ENCODE measurements at places on chromosomes 16 and 17.

DNA sequence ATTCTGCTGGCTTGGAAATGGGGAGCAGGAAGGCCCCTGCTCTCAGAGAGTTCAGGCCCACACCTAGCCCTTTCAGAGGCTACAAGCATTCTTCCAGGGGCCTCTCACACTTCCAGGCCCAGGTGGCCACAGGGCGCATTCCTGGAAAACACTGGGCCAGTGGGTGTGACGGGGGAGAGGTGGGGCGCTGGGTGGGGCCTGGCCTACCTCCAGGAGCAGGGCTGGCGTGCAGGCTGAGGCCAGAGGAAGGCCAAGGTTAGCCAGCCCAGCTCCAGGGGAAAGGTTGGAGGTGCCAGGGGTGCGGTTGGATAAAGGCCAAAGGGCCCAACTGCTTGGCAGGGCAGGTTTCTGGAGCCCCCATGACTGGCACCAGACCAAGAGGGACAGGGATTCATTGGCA, 198.2 kb downstream of the MAF start:
- DNase-seq, result no peak

GRCh38 chr16:19400711-19401110, 17.0 kb upstream of the TMC5 start:
- DNase-seq, result no peak

- DNase-seq, result no peak
Observed at GRCh38 chr17:33245183-33245582, 47.9 kb downstream of the ASIC2 start.

DNA sequence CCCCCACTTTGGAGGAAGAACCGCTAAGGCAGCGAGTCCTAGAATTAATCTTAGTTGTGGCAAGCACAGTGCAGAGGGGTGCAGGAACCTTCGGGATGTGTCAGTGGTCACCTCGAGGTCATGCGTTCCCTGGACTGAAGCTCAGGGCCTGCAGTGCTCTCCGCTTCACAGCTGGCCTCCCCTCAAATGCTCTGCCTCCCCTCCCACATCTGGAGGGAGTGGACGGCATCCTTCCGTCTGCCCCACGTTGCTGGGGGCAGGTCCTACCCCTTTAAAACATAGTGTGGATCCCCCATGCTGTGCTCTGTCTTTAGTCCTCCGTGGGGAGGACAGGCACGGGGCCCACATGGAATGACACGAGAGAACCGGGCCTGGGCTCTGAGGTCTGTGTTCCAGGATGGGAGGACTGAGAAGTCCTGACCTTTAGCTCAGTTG, 99.5 kb upstream of the CDC42EP4 start:
- no peak for DNase-seq

DNA sequence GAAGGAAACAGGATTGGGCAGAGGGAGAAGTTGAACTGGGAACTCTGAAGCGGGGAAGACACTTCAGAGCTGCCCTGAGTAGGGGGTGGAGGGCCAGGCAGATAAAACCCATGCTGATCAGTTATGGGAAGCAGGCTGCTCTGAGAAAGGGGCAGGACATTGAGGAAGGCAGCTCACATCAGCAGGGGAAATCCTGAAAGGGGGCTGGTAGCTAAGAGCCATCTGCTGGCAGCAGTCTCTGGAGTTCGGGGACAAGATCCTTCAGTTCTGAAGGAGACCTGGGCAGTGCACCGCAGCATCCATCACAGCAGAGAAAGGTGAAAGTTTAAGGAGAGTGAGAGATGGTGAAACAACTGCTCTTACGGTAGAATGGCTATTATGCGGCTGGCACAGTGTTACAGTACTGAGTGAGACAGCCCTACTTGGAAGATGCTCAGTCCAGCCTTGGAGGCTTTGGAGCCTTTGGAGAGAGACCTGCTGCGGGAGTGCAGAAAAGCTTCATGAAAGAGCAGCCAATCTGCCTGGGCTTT, 5.4 kb upstream of the KIF18B start:
- DNase-seq, result no peak

GRCh38 chr17:76997981-76998531, 129.9 kb downstream of the MGAT5B start:
- DNase-seq, result no peak

- DNase-seq, result peak; percentile 75
Observed at GRCh38 chr16:27174007-27174406, 29.3 kb upstream of the KDM8 start.

DNA sequence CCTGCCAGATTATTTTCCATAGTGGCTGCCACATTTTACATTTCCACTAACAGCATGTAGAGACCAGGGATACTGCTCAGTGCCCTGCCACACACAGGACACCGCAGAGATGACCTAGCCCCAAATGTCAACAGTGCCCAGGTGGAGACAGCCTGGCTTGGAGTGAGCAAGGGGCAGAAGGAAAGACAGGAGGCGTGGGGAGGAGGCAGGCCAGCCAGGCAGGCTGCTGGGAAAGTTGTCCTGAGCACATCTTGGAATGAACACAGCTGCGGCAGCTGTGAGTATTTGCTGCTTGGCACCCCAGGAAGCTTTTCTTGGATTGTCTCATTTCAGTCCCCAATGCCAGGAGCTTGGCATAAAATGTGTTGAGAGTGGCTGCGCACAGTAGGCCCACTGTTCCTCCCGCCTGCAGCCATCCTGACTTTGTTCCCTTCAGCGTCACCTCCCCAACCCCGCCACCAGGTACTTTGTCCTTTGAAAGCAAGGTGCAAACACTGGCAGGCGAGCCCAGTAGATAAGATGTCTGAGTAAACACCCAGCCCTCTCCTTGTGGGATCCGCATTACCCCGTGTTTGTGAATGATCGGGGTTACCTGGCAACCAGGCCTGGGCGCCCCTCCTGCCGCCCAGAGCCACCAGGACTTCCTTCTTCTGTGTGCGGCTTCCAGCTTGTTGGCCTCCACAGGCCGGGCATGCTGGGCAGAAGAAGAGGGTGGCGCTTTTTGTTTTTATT, 114.0 kb downstream of the CMIP start:
- no peak for DNase-seq

DNA sequence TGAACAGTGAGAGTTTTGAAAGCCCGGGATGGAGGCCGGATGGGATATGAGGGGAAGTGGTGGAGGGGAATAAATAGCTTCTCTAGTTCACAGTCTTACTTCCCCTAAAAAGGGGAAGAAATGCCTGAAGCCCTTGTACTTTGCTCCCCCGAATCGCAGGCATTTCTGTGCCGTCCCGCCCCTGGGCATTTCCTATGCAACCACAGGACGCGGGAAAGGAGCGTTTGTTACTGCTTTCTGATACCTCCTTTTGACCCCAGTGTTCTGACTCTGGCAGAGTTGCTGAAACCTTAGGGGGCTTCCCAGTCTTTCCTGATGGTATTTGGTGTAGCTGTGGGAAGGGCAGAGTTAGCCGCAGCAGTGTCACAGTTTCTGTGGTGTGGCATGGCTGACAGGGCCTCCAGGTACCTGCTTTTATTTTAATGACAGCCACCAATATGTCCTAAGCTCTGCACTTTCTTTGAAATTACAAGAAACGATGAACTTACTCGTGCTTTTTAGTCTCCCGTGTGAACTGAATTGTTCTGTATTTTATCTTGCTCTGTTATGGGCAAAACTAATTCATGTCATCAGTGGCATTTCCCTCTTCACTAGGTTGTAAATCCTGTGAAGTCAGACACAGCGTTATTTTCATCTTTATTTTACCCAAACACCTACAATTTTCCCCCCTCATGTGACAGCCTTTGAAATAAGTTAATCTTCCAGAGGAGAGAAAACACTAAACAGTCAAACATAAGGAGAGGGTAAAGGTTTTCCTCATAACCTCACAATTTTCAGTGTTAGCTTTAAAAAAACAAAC, 27.1 kb downstream of the USP10 start:
- DNase-seq, result no peak

DNA sequence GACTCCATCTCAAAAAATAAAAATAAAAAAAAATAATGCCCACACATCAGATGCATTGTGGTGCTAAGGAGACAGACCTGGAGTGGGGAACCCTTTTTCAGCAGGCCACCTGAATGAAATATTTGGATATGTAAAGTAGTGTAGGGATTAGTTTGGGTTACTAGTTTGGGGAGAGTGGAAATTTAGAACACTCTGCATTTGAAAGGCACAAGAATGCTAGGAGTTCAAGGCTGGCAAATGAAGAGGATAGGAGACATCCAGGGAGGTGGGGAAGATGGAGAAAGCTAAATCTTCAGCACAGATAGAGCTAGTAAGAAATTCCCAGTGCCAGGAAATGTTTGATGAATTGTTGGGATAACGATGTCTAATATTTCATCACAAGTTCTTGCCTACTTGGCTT, 298.3 kb upstream of the ERCC4 start:
- no peak for DNase-seq

DNA sequence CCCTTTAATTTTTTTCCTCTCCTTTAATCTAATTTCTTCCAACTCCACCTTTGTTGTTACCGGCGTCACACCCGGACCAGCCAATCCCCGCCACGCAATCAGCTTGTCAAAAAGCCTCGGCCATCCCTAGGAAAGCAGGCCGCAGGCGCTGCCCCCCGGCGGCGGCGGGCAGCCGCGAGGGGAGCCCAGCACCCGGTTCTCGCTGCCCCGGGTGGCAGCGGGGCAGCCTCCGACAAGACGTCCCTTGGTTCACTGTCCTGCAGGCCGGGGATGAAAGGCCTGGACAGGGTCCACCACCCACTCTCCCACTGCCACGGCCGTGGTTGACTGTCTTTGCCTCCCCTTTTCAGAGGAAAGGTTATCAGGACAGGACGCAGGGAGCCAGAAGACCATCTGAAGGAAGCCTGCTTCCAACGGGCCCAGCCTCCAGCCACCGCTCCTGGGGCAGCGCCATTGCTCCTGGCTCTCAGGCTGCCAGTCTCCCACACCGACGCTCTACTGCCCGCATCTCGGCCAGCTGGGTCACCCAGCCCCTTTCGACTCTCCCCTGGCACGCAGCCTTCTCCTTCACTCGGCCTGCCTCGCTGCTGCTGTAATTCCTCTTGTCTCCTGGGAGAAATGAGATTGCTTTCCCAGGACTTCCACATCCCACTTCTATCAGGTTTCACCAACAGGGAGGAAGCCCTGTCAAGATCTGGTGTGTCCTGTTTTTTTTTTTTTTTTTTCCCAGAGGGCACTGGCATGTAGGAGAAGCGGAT, 2.8 kb upstream of the UBTF start:
- DNase-seq, result peak; percentile 82

- no peak for DNase-seq
Observed at GRCh38 chr16:6038941-6039645, 941.5 kb upstream of the EEF2KMT start.

- DNase-seq, result no peak
Observed at GRCh38 chr16:88697831-88698615, 8.2 kb downstream of the RNF166 start.

GRCh38 chr17:73663614-73664013, 19.4 kb upstream of the SDK2 start:
- DNase-seq, result no peak

- DNase-seq, result no peak
Observed at GRCh38 chr16:1491327-1491726, 1.8 kb upstream of the TELO2 start.

DNA sequence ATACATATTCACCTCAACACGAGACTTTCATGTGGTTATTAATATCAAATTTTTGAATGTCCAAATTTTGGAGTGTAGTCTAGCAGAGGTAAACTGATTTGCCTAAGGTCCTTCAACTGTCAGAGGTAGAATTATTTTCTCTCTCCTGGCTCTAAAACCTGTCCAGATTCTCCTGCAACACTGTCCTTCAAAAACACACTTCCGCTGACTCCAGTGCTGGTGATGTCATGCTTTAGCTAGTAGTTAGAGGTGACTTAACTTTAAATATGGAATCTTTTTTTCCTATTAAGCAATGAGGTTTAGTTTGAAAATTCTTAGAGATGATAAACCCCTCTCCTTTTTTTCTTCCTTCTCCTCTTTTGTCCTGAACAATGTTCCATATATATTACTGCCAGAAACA, 10.8 kb upstream of the CBLN1 start:
- no peak for DNase-seq

- DNase-seq, result no peak
Observed at GRCh38 chr16:47037396-47037745, 63.9 kb upstream of the DNAJA2 start.

DNA sequence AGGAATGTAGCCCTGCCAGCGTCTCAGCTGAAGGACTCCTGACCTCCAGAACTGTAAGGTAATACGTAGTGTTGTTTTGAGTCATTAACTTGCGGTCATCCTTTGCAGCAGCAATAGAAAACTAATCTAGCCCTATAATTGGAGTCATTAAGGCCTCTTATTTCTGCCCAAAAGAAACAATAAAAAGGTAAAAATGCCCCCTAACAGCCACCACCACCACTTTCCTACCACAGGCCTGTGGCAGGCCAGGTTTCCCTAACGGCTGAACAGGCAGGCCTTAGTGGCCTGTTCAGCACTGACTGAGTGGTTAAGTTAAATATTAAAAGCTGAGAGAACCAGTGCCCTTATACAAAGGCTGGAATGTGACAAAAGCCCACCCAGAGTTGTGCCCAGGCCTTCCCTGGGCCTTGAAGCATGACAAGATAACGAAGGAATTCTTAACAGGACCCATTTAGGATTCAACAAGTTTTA, 286.5 kb upstream of the ERCC4 start:
- no peak for DNase-seq

GRCh38 chr16:1157639-1158455, 4.9 kb downstream of the CACNA1H start:
- DNase-seq, result no peak

DNA sequence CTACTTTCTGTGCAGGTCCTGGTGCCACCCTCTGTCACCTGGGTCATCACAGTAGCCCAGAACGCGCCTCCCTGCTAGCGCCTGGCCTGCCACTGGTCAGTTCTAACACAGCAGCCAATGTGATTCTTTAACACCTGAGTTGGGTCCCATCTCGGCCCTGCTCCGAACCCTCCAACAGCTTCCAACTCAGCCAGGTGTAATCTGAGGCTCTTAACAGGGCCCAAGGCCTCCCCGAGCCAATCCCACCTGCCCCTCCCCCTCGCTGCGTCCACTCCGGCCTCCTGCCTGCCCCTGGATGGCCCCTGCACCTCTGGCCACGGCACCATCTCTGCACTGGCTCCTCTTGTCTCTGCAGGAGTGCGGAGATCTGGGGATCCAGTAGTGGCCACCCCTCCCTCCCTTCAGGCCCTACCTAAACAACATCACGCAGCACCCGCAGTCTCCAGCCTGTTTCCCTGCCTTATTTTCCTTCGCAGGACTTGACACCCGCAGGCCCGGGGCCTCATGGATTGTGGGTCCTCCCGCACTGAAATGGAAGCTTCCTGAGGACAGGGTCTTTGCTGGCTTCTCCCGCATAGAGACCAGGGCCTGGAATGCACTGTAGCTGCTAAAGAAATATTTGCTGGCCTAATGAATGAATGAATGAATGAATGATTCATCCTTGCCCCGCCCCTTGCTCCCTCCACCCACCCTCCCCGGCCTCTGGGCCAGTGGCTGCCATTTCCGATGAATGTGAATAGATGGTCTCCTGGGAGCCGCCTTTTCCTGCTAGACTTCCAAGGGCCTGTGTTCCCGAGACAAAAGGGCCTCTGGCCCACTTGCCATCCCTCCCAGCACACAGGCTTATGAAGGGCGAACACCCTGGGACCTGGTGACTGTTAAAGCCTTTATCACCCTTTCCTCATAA, 174.8 kb upstream of the FOXF1 start:
- no peak for DNase-seq

GRCh38 chr16:12462426-12463280, 341.0 kb downstream of the CPPED1 start:
- no peak for DNase-seq

Measured in NCI-H2171 (cell line).